ENCODE measurements at places on chromosomes 7 and 10.

DNA sequence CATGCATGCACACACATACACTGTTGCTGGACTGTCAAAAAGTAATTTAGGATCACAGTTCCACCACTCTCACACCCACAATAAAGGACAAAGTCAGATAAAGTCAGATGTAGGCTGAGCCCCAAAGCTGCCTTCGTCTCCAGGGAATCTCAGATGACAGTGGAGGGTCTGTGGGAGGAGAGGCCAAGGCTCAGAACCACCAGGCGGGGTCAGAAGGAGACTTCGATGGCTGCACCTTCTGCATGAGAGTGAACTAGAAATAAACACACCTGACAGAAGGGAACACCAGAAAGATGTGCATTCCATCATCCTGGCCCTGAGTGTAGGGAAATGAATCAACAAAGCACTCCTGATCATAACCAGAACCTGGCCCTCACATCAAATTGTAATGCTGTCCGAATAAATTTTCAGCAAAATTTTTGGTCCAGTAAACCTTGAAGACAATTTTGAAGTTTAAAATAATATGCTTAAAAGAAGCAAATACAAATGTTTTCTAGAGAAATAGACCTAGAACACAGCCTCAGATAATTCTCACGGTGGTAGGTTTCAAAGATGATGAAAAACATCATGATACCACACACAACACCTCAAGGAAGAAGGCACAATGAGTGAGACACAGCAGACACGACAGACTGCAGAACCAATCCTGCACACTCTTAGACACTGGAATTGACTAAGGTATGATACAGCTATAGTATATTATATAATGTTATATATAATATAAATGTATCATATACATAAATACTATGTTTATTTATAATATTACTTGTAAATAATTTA is 269.8 kb upstream of the KLF6 start:
- no peak for DNase-seq

- DNase-seq: no peak
These were observed 448 bp upstream of the PTER start for GRCh38 chr10:16436367-16436757.

GRCh38 chr7:89001306-89001705 is 205.8 kb upstream of the TEX47 start:
- DNase-seq: no peak

- DNase-seq: no peak
These were observed 92.8 kb downstream of the TMEM130 start for GRCh38 chr7:98777051-98777450.

GRCh38 chr10:117268258-117268657 is 27.3 kb downstream of the SLC18A2 start:
- DNase-seq: no peak

GRCh38 chr7:1484569-1484968 is 19.6 kb downstream of the INTS1 start:
- no peak for DNase-seq

DNA sequence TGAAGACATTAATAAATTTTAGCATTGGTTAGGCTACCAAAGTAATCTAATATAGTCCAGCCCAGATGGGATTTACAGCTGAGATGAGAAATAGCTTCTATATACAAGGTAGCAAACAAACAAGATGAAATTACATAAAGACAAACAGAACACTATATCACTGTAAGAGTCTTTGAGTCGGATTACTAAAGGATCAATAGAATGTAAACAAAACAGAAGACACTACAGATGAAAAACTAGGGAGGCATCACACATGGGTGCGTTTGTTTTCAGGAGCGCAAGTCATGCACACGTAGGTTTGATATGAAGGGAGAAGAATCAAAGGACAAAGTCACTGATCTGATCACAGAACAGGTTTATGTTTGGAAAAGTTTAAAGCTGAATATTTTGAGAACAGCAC is 26.5 kb downstream of the MPP7 start:
- DNase-seq: no peak

GRCh38 chr10:125209591-125210355 is 49.4 kb upstream of the CTBP2 start:
- no peak for DNase-seq

DNA sequence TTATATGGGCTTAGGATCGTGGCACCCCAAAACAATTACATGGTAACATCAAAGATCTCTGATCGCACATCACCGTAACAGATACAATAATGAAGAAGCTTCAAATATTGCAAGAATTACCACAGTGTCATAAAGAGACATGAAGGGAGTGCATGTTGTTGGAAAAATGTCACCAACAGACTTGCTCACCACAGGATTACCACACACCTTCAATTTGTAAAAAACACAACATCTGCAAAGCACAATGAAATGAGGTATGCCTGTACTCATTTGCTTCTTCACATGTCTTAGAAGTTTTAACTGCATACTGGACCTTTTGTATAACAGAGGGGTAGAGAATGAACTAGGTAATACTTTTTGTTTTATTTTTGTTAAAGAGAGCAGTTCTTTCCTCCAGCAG is 96.6 kb downstream of the TPST1 start:
- DNase-seq: no peak
